ENCODE measurements at places on chromosomes 2 and 18.

GRCh38 chr2:31664949-31665724 lies 84.4 kb upstream of the SRD5A2 start:
- no peak for DNase-seq

- DNase-seq, result no peak
Measured at GRCh38 chr2:49003201-49003600, 151.1 kb downstream of the FSHR start.

DNA sequence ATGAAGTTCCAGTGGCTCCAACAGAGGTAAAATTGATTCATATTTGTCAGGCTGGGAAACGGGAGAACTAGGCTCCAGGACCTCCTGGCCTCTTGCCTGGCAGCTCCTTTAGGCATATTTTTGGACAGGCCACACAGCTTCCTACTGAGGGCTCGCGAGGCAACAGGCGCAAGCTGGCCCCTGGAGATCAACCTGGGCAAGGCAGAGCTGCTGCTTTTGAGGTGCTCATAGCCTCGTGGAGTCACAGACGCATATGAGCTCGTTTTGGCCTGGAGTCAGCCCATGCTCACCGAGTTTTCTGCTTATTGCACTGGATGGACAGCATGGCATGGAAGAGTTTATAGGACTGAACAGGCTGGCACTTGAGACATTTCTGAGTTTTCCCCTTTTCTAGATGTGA lies 97.7 kb downstream of the CAPN13 start:
- no peak for DNase-seq

DNA sequence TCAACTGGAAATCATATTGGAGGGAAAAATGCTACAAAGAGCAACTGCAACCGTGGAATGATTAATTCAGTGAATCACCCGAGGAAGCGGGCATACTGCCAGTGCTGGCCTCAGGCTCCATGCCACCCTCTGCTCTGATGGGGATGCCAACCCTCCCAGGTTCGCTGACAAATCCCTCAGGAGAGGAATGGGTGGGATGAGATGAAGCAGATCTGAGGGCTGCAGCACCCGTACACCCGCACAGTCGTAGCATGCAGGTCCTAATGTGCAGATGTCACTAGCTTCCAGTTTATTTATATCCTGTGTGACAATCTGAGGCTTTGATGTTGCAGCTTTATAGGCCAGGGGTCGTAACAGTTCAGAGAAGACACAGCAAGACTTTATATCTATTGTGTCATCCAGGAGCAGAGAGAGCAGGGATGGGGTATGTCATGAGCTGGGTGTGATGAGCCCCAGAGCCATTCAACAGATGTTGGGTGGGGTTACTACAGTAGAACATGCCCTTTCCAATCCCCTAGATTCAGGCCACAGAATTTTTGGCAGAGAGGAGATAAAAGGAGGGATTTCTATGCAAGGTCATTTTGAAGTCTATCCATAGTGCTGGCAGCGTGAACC lies 44.6 kb downstream of the DPP4 start:
- peak; percentile 92 for DNase-seq

DNA sequence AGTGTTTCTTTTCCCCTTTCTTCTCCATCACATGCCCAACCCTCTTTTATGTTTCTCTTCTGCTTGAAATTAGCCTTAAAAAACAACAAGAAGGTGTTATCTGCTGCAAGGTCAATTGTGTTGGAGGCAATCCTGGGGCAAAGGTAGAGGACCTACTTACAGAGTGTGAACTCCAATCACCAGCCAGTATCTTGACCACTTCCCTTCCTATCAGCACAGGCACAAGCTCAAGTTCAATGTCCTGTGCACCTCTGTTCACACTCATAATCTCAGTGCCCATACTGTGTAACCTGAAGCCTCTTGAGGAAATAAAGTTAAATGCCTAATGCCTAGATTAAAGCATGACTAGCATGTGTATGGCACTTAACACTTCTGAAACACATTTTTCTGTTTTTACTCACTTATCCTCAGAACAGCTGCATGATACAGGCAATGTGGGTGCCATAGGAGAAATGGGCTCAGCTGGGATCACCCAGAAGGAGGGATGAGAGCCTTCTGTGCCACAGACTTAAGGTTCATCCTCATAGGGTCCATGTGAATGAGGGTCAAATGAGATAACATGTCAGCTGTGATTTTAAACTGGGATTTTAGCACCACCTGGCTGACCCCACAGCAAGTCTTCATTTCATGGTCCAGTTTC lies 701.5 kb downstream of the BCL11A start:
- DNase-seq, result no peak

DNA sequence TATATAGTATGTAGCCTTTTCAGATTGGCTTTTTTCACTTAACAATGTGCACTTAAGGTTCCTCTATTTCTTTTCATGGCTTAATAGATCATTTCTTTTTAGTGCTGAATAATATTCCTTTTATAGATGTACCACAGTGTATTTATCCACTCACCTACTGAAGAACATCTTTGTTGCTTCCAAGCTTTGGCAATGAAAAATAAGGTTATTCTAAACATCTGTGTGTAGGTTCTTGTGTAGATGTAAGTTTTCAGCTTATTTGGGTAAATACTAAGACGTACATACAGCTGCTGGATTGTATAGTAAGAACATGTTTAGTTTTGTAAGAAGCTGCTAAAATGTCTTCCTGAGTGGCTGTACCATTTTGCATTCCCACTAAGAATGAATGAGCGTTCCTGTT lies 68.3 kb upstream of the RASGRP3 start:
- no peak for DNase-seq

DNA sequence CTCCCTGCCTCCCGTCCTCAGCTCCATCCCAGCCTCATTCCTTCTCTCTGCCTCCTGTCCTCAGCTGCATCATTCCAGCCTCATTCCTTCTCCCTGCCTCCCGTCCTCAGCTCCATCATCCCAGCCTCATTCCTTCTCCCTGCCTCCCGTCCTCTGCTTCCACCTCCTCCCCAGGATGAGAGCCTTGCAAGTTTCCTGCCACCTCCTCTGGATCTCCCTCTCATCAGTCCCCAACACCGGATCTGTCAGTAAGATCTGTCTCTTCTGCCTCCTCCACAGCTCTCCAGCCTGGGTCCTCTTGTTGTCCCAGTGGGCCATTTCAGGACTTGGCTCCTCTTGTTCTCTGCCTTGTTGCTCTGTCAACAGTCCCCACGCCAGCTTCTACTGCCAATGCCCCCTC lies 130.9 kb downstream of the NDUFA10 start:
- DNase-seq, result no peak

DNA sequence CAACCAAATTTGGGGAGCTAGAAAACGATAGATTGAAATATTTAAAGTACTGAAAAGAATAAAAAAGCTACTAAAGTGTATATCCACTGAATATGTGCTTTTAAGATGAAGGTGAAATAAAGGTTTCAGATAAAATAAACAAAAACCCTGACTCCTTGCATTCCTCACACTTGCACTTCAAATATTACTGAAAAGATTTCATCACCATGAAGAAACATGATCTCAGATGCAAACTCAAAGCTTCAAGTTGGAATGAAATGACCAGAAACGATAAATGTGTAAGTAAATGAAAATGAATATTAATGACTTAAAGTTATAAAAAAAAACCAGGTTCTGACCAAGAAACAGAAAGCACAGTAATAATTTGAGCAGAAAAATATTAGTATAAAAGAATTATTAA lies 1246.0 kb upstream of the ACVR2A start:
- no peak for DNase-seq

DNA sequence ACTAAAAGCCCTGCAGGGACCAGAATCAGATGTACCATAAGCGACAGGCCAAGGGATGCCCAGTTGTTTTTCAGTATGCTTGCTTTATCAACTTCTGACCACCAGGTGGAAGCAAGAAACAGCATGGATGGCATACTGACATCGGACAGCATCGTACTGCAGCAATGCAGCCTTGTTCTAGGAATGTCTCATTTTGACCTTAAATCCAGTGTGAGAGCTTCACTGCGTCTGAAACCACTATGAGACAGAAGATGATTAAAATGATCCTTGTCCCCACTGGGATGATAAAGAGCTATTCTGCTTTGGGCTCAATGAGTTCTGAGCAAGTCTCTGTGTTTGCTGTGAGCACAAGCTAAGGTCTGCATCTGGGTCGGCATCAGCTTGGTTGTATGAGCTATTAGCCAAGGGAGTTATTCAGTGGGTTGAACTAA lies 54.3 kb downstream of the CDK15 start:
- peak; percentile 86 for DNase-seq

DNA sequence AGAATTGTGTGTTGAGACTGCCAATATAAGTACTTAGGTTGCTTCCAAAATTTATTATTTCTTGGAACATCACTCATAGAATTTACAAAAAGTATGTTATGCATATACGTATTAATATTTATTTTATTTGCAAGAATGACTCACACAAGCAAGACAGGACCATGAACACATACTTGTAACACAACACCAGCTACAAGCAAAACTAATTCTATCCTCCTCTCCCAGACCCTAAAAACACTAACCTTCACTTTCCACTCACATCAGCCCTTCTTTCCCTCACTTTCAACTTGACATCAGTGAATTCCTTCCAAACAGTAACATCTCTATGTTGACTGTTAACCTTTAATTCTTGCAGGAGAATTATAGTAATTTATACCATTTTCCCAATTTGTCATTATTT lies 24.3 kb downstream of the OSBPL1A start:
- no peak for DNase-seq

DNA sequence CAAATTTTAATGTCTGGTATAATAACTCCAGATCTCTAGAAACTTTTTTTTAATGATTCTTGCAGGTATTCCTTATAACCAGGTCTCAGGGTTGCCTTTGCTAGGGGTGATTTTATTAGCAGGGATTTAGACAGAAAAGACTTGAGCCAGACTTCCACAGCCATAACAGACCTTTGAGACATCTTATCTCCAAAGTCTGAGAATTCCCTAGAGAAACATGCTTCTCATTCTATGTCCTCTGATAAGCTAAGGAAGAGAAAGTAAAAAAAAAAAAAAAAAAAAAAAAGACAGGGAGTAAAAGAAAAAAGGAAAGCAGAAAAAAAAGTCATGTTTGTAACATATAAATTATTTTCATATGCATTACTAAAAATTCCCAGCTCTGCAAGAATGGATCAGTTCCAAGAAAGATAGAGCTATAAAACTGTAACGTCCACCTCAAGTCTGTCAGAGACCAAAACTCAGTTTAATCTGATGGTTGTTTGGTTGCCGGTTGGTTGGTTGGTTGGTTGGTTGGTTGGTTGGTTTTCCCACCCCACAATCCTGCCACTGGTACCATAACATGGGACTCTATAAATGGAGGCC lies 153.8 kb downstream of the COL6A3 start:
- DNase-seq, result no peak

DNA sequence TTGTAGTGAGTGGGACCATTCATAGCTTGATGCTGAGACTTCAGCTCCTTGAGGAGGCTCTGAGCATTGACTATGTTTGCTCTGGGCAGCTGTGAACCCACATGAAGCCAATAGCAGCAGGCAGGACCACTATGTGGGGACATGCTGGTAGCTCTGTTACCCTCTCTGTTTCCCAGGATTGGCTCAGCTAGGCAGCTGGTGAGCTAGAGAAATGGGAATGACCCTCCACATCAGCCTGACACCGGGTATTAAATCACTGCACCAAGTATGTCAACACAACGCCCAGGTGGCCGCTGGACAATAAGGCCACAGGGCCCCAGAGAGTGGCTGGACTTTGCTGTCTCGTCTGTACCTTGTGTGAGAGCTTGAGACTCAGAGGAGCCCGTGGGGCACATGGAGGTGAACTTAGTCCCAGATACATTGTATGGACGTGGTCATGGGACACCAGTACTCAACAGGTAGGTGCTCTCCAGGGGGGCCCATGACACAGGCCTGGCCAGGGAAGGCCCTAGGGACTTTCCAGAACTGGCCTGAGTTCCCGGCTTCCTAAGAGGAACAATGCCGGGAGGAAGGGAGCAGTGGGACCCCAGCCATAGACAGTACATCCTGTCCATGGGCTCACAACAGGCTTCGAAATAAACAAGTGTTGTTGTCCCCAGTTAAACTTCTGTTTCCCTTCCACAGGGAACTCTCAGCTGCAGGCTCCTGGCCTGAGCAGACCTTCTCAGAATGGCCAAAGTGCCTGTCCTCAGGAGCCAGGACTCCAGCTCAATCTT lies 35.2 kb downstream of the HS1BP3 start:
- DNase-seq, result no peak

- no peak for DNase-seq
Measured at GRCh38 chr2:88416016-88416663, 36.4 kb downstream of the FOXI3 start.

DNA sequence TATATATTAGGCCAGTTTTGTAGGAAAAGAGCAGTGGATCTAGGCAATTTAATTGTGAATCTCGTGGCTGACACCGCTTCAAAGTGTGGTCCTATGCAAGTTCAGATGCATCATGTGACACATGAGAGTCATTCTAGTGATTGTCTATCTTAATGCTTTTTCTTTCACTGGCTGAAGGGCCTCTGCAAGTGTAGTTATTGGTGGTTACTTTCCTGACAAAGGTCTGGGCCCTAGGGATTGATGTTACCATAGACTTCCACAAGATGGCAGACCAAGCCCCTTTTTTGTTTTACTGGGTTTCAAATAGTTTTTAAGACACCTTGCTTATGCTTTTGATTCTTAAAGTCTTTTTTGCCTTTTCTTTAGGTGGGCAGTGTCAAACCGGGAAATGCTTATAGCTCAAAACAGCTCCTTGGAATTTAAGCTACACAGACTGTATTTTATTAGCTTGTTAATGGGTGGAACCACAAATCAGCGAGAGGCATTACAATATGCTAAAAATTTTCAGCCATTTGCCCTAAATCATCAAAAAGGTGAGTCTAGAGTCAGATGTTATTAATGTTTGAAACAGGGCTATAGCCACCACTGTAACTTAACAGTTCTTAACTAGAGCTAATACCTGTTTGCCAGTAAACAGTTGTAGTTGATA lies 25.9 kb downstream of the CD8A start:
- DNase-seq, result peak; percentile 55

GRCh38 chr18:8003878-8004675 lies 437.0 kb downstream of the PTPRM start:
- DNase-seq, result peak; percentile 80

DNA sequence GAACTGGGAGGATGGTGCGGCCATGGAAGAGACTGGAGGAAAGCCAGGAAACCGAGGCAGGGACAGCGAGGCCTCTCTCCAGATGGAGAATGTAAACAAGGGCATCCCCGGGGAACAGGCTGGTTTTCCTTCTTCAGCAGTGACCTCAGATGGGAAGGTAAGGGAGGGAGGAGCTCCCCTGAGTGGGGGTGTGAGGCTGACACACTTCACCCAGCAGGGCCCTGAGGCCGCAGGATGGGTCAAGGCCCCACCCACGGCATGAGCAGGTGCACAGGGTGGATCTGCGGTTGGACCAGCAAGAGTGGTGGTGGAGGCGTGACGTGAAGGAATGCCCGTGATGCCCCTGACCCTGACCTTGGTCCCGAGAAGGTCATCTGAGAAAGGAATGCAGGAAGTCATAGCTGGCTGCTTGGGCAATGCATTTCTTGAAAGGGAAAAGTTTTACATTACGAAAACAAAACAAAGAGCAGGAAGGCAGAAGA lies 48.1 kb downstream of the ADCY3 start:
- no peak for DNase-seq

DNA sequence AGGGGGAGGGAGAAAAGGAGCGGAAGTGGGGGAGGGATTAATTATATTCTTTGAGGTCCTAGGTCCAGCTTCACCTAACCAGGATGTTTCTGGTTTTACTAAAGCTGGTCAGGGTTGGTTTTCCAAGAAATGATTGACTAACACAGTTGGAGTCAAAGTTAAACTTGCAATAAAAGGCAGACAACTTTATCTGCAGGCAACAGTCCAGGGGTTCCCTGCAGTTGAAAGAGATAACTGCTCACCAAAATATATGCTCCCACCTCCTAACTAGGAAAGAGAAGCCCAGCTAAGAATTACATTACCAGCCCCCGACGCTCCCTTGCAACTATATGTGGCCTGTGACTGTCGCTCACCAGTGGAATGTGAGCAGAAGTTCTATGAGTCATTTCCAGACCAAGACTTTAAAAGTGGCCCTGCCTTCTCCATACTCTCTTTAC lies 140.0 kb upstream of the PKDCC start:
- no peak for DNase-seq

Data from fibroblast of mammary gland (primary cell).